ENCODE measurements at places on chromosomes 2 and 18.

GRCh38 chr2:42256505-42256904, 87.4 kb downstream of the EML4 start:
- DNase-seq, result no peak

DNA sequence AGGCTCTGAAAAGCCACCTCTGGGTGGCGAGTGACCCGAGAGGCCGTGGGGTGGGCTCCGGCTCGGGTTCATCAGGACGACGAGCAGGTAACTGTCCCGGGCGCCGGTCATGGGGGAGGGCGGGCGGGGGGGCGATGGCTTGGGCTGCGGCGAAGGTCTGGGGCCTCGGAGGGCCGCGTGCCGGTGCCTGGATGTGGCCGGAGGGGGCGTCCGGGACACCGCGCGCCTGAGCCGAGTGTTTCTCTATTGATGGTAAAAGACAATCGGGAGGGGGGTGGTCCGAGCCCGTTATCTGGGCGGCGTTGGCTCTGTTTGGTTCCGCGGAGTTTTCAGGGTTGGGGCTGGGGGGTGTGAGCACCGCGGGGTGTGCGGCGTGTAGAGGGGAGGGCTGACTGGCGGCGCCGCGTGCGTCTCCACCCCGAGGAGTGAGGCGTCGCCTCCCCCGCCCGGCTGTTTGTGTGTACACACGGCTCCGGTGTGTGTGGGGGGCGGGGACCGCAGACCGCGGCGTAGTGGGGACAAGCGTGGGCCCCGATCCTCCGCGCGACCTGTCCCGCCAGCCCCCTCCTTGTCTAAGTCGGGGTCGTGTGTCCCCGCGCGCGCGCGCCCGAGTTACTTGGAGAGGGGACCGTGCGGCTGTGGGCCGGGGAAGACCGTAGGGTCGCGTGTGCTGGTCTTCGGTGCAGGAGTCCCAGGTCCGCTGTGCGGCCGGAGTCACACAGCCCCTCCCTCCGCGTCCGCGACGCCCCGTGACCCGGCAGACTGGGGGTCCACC, 1.6 kb downstream of the CTIF start:
- DNase-seq, result peak; percentile 33

DNA sequence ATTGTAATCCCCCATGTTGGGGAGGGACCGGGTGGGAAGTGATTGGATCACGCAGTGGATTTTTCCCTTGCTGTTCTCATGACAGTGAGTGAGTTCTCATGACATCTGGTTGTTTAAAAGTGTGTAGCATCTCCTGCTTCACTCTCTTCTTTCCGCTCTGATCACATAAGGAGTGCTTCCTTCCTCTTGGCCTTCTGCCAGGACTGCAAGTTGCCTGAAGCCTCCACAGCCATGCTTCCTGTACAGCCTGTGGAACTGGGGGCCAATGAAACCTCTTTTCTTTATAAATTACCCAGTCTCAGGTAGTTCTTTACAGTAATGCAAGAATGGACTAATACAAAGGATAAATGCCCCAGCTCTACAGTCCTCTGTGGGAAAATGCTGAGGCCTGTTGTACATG, 437.5 kb upstream of the NXPH2 start:
- DNase-seq, result no peak

DNA sequence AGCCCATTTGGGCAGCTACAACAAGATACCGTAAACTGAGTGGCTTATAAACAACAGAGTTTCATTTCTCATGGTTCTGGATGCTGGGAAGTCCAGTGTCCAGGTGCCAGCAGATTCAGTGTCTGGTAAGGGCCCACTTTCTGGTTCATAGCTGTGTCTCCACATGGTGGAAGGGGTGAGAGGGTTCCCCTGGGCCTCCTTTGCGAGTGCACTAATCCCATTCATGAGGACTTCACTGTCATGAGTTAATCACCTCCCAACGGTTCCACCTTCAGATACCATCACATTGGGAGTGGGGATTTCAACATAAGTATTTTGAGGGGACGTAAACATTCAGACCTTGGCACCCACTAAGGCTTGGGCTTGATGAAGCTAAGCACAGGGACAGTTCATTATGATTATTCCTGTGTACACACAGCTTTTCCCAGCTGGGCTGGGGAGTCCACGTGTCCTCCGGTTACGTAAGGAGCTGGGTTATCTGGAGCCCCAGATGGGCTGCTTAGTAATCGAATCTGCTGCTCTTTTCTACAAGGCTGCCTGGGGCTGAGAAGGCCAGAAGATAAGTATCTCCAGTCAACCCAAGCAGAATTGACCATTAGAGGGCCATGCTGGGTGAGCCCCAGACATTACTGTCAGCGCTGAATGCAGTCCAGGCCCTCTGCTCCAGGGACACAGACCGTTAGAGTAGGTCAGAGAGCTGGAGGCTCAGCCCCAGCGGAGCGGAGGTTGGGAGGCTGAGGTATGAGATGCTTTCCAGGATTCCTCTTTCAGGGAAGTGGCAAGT, 42.7 kb downstream of the EPAS1 start:
- no peak for DNase-seq

DNA sequence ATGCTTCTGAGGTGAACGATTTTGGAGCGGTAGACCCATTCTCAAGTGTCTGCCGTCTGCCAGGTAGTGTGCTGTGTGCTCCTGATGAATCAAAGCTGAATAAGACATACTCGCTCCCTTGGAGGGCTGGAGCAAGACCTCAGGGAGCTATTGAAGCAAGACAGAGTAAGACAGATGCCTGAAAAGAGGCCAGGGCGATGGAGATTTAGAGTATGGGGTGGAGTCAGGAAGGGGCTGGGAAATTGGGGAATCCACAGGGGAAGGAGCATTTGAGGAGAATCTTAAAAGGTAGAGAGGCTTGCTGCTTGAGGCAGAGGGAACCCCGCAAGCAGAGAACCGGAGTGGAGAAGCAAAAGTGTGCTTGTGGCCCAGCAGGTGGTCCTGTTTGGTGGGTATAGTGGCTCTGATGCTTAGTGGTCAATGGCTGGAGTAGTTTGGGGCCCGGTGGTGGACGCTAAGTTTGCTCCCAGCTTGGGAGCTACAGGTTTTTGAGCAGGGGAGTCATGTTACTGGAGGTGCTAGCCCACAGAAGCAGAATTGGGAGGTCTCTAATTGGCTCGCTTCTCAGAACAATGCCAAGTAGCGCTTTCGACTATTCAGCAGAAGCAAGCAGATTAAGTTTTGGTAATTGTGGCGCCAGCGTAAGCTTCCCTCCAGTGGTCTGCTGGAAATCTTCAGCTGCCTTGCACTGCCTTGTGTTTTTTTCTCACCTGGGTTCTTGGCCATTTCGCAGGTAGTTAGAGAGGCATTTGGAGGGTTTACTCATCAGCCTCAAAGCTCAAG, 2.0 kb downstream of the CNNM4 start:
- no peak for DNase-seq

Measured in HEK293T (cell line).